CD4-positive, alpha-beta T cell treated with Interleukin-6 for 4 hours (primary cell): ENCODE measurements at places on chromosomes 16 and 17.

GRCh38 chr16:10343124-10343760 is 42.6 kb upstream of the ATF7IP2 start:
- DNase-seq, result no peak

DNA sequence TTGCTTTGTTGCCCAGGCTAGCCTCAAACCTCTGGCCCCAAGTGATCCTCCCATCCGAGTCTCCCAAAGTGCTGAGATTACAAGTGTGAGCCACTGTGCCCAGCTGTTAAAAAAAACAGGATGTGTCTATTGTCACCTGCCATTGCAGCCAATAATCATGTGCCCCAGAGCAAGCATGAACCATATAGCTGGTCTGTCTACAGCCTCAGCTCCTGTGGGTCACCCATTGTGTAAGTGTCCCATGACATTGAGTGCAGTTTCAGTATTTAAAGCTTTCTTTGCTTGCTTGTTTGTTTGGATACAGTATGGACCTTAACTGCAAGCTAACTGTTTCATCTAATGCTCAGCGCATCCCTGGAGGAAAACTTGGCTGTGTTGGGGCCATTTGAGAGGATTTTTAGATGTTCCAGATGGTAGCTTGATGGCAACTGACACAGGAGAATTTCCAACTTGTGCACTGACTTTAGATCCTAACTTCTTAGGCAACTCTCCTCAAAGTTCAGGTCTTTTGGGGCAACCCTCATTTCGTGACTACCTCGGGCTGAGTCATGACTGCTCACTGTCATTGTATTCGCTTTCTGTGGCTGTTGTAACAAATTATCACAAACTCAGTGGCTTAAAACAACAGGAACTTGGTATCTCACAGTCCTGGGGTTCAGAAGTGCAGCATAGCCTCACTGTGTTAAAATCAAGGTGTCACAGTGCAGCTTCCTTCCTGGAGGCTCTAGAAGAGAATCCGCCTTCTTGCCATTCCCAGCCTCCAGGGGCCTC is 30.3 kb upstream of the ADORA2B start:
- no peak for DNase-seq

GRCh38 chr17:17853811-17854447 is 17.1 kb upstream of the SREBF1 start:
- DNase-seq, result no peak

GRCh38 chr17:36946726-36947091 is 2.0 kb upstream of the AATF start:
- DNase-seq, result no peak

DNA sequence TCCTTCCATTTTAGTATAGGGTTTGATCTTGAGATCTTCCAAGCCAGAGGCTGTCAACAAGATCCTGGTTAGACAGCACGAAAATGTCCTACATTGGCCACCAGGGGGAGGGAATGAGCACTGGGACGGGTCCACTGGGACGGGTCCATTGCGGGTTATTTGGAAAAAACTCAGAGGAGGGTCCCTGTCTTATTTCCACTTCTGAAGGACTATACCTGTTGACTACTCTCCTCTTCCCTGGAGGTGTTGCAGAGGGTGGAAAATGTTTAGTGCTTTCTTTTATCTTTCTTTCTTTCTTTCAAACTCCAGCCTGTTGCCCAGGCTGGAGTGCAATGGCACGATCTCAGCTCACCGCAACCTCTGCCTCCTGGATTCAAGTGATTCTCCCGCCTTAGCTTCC is 2.5 kb downstream of the TTLL6 start:
- peak; percentile 76 for DNase-seq

DNA sequence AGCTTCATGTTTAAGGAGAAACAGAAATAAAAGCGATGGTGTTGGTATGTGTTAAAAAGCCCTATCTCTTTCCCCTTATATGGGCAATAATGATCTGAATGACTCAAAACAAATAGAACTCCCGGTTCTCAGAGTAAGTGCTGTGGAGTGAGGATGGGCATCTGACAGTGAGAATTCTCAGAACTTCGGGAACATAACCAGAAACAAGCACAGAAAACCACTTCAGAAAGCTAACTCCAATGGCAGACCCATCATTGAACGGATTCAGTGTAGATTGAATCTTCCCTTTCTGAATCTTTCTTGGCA is 67.2 kb downstream of the CDH8 start:
- DNase-seq, result no peak

GRCh38 chr17:48647103-48647962 is 21.2 kb upstream of the HOXB9 start:
- no peak for DNase-seq

DNA sequence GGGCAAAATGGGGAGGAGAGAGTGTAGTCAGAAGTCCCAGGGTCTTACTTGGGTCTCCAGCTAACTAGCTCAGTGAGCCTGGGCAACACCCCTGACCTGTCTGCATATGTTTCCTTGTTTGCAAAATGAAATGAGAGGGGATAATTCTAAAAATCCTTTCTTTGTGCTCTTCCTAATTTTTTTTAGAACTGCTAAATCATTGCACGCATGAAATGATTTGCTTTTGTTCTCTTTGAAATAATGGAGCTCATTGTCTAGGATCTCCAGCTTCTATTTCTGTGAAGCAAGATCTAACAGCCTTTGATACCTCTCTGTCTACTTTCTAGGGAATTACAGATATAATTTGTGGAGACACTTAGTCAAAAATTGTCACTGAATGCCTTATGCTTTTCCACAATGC is 181.3 kb downstream of the CDH13 start:
- DNase-seq, result no peak

- DNase-seq, result no peak
These were observed 53.6 kb downstream of the RMI2 start for GRCh38 chr16:11398851-11399250.

DNA sequence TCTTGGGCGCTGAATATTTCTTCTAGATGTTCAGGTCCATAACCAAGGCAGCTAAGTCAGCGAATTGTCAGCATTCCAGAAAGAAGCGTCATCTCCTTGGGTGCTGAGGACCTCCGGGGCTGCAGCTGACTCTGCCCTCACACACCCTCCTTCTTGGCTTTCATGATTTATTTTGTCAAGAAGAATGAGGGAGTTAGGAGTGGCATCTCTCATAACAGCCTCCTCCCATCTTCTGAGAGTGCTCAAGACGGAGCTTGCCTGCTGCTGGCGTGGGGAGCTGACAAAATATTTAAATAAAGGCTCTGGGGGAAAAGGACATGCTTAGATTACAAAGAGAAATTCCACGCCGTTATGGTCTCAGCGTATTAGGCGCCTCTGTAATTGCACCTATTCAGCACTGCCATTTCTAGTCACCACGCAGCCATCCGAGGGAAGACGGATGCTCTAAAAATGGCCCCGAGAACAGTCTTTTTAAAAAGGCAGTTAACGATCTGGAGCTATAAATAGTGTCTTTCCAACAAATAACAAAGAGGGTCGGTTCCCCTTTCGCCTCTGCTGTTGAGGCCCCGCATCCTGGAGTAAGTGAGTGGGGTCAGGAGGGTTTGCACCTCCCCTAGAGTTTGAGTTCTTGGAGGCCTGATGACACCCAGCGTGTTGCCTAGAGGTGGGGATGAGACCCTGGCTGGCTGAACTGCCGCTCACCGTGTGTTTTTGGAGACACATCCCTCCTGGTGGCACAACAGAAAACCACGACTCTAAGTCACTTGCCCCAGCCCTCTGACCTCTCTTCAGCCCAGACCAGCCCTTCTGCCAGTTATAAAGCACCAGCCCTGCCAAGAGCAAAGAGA is 187.0 kb downstream of the CCDC182 start:
- DNase-seq, result no peak

GRCh38 chr16:13348416-13348815 is 447.0 kb downstream of the SHISA9 start:
- no peak for DNase-seq

GRCh38 chr16:79664407-79664806 is 63.9 kb upstream of the MAF start:
- no peak for DNase-seq

GRCh38 chr17:76408037-76408849 is 23.8 kb downstream of the SPHK1 start:
- peak; percentile 79 for DNase-seq

GRCh38 chr17:74126179-74126900 is 77.1 kb upstream of the RPL38 start:
- no peak for DNase-seq

DNA sequence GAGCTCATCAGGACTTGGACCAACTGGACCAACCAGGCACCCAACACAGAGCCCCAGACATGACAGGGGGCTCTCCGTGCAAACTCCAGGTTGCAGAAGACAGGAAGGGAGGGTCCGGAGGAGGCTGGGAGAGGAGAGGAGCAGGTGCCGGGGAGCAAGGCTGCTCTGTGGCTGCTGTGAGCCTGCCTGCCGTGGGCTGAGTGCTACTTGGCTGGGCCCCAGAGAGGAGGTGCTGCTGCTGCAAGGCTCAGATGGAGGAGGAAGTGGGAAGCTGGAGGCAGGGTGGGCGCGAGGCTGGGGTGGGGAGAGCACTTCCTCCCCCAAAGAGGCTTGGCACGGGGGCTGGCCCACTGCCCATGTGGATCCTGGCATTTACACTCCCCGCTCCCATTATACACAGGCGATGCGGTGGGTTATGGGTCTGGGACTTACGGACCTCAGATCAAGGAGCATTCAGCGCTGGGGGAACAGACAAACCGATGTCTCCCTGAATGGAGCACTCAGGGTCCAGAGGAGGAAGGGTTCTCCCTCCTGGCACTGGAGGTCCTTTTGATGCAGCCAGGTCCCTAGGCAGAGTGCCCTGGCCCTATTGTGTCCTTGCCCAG is 15.9 kb downstream of the EPOP start:
- DNase-seq, result no peak

GRCh38 chr17:57902800-57903759 is 52.1 kb downstream of the CUEDC1 start:
- no peak for DNase-seq

GRCh38 chr16:4420505-4421105 is 4.2 kb upstream of the CORO7 start:
- DNase-seq, result no peak

- DNase-seq, result peak; percentile 48
These were observed 292.8 kb downstream of the SEC14L1 start for GRCh38 chr17:77433385-77434135.

DNA sequence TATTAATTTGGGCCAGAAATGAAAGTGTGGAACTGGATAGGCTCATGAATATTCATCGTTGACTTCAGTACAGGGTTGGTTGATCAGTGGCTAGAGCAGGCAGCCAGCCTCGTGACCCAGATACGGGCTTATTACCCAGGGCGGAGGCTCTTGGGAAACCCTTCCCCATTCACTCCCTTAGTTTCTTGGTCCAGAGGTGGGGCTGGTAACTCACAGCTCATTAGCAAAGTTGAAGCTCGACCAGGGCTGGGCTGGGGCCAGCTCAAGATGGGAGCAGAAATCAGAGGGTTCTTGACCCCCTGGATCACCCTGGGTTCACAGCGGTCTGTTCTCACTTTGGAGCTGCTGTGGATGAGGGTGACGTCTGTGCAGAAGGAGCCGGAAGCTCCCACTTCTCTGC is 44.6 kb upstream of the GSE1 start:
- no peak for DNase-seq

DNA sequence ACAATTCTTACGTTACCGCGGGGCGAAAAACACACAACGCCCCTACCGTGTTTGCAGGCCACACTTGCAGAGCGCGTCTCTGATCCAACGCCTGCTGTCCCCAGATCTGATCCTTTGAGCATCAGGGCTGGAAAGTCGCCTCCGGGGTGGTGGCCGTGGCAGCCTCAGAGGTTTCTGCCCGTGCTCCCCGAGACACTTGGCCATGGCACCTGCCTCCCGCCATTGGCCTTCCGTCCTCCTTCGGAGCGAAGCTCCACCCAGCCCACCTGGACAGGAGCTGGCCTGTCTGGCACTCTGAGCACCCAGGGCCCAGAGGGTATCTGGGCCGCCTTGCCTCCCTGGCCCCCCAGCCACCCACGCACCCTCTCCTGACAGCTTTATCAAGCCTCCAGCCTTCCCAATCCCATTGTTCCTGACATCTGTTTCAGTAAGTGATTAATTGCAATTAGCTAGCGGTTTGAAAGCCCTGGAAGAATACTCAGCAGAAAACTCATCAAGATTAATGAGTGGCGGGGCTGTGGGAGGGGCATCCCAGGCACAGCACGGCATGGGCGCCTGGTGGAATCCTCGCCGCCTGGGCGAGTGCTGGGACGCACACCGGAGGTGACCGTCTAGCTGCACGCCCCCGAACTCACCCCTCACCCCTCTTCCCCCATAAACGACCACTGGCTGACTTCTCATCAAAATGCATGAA is 181.5 kb upstream of the GSE1 start:
- no peak for DNase-seq

- peak; percentile 8 for DNase-seq
These were observed at the start of gene EFNB3 for GRCh38 chr17:7704601-7705268. EFNB3 (plus strand) TSS chr17:7705202; CDS start chr17:7705599, 397 bp downstream.

DNA sequence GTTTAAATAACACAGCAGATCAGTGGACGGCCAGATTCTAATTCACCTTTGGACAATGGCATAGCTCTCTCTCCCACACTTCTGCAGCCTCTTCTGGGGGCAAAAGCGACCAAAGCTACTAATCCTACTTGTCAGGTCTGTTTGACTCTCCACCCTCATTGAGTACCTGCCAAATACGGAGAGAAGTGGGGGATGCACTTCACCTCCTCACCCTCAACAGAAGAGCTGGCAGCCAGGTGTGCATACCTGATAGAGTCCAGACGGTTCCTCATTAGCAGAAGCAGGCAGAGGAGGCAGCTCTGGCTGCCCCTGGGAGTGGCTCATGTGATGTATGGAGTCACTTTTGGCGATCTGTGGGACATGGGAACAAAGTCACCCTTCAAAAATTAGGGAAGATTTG is 4.9 kb downstream of the DNAH3 start:
- DNase-seq, result no peak

DNA sequence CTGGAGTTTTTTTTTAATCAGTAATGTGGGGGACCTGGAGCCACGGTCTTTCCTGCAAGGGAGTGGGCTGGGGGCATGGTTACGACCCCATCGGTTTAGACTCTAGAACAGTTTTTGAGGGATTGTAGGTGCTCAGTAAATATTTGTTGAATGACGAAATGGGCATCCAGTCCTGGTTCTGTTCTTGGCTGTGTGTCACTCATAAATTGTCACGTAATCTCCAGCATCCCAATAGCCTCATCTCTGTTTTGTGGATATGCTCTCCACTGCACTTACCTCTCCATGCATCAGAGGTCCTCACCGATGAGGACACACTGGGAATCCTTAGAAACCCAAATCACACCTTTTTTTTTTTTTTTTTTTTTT is 497 bp upstream of the SLC38A7 start:
- no peak for DNase-seq
